ENCODE measurements at places on chromosomes 2 and 18.

DNA sequence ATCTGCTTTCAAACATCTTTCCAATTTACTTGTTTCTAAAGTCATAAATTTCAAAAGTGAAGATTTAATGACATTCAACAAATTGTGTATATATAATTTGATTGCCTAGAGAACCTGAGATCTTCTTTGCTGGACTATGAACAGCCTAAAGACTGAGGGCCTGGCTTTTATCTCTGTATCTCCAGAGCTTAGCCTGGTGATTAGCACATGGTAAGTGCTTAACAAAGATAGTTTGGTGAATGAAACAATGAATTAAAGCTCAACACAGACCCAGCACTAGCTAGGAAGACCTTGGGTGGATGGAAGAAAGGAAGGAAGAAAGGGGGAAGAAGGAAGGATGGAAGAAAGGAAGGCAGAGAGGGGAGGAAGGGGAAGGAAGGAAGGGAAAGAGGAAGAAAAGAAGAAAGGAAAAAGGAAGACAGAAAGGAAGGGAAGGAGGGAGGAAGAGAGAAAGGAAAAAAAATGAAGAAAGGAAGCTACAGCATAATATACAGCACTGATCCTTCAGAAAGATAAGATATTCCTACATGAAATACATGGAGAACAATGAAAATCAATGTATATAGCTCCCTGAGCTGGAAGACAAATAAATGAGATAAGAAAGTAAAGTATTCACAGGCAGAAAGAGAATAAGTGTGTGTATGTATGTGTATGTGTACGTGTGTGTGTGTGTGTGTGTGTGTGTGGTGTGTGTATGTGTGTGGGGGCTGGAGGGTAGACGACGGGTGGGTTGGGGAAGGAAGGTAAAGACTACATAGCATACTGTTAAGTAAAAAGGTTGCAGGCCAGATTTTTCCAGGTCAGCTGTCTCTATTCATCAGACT, 318.2 kb downstream of the TNS1 start:
- DNase-seq, result no peak

GRCh38 chr18:67467188-67467587, 49.3 kb downstream of the DSEL start:
- DNase-seq, result no peak

GRCh38 chr18:48105317-48105716, 174.9 kb upstream of the SMAD2 start:
- DNase-seq, result no peak

DNA sequence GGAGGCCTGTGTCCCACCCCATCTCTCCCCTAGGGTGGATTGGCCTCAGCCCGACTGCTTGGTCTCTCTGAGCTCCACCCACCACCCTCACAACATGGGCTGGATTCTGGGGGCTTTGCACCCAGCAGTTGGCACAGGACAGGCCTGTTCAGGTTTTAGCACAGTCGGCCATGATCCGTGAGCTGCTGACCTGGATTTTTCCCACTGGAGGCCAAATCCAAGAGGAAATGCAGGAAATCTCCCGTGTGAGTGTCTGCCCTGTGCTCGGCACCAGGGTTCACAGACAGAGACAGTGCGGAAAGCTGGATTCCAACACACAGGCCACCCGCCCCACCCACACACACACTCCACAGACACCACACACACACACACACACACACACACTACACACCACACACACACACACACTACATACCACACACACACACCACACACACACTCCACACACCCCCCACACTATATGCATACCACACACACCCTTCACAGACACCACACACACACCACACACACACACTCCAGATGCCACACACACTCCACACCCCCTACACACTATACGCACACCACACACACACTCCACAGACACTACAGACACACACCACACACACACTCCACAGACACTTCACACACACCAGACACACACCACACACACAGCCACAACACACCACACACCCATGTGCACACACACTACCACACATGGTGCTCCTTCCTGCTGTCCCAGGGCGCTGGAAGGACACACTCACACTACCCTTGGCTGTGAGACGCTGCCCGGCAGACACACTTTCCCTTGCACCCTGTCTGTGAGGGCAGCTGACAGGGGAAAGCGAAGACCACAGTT, 14.1 kb downstream of the MBP start:
- DNase-seq, result no peak

DNA sequence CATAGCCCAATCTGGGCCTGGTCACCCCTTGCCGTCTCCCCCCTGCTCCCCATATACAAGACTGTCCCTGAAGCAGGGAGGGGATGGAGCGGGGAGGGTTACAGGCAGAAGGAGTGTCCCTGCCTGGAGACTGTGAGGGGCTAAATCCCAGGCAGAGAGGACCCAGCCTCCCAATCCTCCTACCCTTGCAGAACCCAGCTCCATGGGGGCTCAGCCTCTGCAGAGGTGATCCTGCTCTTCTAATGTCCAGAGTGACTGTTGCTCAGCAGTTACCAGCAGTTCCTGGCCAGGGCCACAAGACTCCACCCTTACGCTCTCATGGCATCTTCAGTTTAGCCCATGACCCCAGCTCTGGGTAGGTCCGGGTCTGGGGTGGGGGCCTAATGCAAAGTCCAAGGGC, 58.1 kb downstream of the COA5 start:
- DNase-seq, result no peak

DNA sequence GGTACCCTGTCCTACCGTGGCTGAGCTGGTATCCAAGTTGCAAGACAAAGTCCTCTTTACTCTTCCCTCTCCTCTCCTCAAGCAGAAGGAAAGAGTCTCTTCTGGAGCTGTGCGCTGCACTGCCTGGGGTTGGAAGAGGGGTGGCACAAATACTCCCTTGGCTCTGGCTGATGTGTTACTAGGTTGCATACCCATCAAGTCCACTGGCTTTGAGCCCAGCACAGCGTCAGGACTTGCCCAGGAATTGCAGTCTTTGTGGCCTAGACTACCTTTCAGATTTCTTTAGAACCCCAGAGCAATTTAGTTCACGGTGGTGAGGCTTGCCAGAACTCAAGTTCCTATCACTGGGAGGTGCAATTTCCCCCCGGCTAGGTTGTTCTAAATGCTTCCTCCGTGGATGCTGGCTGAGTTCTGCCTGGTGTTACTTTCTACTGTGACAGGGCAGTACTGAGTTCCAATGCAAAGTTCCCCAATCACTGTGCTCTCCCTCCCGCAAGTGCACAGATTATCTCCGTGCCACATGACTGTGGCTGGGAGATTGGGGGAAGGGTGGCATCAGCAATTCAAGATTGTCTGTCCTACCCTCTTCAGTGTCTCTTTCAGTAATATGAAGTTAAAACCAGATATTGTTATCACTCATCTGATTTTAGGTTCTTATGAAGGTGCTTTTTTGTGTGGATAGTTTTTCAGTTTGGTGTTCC, 13.4 kb downstream of the MYO3B start:
- no peak for DNase-seq

- DNase-seq, result no peak
These were observed 93.7 kb upstream of the RBBP8 start for GRCh38 chr18:22839340-22839821.

GRCh38 chr2:159093497-159093896, 125.1 kb downstream of the TANC1 start:
- no peak for DNase-seq
